Activated B cell treated with CpG ODN at 0.5 μM for 24 hours (primary cell): ENCODE measurements at places on chromosomes 4 and X.
A peak's percentile ranks its signal among the peaks of the same experiment; 100 is the strongest.

- DNase-seq = no peak
Observed at GRCh38 chr4:108146819-108147218, 21.9 kb downstream of the LEF1 start.

DNA sequence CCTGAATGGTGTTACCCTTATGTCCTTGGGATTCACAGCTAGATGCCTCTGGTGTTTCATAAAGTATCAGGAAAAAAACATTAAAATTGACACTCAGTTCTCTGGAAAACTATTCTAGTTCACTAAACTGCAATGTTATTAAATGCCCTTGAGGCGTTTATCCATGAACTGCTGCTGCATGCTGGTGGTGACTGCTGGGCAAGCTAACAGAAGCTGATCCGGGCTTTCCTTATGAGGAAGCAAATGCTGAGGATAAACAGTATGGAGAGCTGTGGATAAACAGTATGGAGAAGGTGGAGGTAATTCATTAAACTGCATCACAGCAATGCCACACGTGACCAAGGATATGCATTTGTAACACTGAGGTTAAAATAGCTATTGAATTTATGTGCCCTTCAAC lies 227.0 kb downstream of the NR3C2 start:
- no peak for DNase-seq

DNA sequence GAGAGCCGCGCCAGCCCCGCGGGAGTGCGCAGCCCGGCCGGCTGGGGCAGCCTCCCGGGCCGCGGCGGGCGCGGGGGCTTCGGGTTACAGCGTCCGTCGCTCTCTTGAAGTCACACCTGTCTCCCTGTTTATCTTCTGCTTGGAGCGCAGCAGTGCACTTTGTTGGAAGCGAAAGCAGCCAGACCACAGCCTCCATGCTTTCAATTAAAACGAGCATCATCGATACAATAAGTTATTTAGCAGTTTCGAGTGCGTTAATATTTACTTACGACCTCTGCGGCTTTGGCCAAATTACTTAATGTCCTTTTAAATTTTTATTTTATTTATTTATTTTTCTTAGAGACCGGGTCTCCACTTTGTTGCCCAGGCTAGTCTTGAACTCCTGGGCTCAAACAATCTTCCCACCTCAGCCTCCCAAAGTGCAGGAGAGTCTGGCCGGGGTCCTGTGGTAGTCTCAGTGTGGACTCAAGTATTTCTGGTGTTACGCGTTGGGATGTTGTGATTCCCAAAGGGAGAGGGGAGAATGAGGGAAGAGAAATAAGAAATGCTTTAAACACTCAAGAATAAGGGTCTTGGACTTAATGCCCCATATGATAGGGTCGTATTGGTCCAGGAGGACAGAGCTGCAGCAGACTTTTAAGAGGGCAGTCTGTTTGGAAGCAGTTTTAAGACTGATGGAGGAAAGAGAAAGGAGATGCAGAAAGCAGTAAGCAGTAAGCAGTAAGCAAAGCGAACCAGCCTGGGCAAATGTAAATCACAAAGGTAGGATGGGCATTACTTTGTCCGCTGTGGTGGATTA lies 504 bp upstream of the PDLIM3 start:
- no peak for DNase-seq

DNA sequence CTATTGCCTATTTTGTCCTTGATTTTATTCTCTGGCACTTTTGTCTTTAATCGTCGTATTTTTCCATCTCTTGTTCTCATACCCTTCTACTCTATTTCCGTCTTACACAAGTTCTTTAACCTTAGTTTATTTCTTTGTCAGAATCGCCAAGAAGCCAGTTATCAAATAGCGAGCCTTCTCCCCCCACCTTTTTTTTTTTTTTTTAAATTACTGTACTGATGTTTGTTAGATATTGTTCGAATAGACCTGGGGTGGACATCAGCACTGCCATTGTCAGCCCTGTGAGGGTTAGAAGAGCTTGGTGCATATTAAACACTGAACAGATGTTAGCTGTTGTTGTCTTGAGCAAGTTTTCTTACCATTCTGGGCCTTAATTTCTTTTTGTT lies 1.2 kb downstream of the SPCS3 start:
- no peak for DNase-seq

- no peak for DNase-seq
Observed at GRCh38 chr4:169305173-169305572, 34.4 kb upstream of the SH3RF1 start.

GRCh38 chr4:80201252-80202151 lies 4.2 kb downstream of the PRDM8 start:
- no peak for DNase-seq

GRCh38 chr4:57303012-57303751 lies 193.0 kb upstream of the IGFBP7 start:
- no peak for DNase-seq

DNA sequence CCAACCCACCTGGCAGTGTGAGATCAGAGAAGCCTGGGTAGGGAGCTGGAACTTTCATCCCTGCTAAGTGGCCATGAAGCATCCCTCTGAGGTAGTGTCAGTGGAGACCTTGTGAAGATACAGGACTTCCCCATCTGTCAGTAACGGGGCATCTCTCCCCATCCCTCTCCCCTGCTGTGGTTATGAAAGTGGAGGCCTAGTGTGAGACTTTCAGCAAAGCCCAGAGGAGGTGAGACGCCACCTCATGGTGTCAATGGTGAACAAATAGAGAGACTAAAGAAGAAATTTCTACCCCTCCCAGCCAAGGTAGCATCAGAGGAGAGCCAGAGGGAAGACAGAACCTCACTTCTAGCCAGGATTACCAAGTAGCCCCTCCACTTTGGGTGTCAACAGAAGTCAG lies 150.2 kb downstream of the VEGFC start:
- no peak for DNase-seq

- no peak for DNase-seq
Observed at GRCh38 chrX:119189115-119189514, 47.0 kb upstream of the PGRMC1 start.

DNA sequence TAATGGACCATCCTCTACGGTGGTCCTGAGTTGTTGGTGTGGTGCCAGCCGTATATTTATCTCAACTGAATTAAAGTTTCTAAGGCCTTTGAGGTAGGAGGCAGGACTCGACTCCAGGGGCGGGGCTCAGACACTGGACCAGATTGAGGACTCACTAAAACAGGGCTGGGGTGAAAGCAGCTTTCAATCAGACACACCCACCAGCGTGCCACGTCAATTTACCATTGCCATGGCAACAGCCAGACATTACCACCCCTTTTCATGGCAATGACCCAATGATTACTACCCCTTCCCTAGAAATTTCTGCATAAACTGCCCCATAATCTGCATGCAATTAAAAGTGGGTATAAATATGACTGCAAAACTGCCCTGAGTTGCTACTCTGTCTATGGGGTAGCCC lies 6.7 kb upstream of the TLR1 start:
- DNase-seq = no peak

- DNase-seq = no peak
Observed at GRCh38 chrX:10176121-10177003, 19.6 kb downstream of the CLCN4 start.

DNA sequence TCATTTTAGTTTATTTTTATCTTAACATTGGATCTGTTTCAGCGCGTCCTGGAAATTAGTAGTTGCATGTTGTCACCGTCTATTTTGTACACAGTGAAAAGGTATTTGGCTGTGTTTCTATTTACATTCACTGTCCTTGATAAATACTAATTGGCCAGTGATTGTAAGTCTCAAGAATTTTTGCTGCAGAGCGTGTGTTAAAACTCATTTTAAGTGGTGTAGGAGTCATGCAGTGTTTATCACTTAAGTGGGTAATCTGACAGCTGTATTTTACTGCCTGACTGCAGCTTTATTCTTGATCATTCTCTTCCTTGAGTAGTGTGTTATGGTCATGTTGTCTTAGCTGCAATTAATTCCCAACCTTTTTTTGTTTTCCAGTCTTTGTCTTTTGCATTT lies 9.8 kb downstream of the GUCY1A1 start:
- DNase-seq = no peak

- no peak for DNase-seq
Observed at GRCh38 chrX:109600237-109600651, 24.7 kb downstream of the KCNE5 start.

DNA sequence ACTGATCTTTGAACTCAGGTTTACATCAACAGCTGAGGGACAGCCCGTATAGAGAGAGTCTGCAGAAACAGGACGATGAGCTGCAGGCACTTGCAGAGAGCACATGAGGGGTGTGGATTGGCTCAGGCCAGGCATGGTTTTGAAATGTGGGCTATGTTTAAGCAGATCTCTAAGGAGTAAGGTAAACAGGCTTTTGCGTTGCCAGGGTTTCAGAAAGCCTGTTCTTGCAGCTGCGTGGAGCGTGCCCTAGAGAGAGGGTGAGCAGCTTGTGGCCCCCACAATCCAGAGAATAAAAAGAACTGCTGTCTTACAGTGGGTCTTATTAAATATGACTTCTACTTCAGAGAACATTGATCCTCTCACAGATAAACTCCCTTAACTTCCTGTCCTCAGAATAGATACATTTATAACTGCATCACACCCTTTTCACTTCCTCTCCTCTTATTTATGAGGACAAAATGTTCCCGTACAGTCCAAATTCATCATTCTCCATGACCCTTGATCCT lies 64.1 kb downstream of the TMA16 start:
- DNase-seq = peak; percentile 33

DNA sequence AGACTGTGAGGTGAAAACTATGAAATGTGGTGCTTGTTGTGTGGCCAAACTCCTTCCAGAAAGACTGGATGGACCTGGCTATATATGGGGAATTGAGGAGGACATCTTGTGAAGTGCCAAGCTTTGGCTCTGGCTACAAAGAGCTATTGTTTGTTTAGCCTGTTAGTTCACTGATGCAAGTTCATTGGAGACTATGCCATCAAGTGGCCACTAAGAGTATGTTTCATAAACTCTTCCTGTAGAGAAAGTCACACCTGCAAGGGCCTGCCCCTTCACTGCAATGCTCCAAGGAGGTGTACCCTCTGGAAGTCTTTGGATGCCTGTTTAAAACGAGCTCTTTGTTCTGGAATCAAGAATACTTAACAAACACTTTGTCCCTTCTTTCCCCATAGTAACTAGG lies 382.0 kb downstream of the GABRG1 start:
- DNase-seq = no peak

DNA sequence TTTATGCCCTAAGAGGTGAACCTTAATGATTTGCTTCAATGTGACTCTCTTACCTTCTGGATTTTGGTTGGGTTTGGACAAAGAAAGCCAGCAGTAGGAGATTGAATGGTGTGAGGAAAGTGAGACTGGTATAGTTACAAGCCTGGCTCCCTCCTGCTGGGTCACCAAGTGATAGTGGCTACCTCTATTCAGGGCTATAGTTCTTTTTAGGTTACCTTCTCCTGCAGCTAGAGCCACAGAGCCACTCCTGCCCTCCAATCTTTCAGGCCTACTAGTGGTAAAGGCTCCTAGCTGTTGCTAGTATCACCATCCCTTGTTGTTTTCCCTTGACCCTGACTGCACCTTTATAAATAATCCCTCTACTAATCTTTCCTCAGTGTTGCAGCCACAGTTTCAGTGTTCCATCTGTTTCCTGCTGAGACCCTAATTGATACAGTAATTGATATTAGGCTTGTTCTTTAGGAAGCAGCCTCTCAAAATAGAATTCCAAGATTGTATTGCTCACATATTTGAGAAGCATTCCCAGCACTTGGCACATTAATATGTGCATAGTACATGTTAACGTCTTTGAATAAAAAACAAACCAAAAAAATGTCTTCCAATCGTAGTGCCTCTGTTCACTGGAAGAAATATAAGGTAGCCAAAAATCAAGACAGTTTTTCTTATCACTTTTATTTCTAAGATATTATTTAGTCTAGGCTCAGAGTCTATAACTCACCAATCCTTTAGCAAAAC lies 82.3 kb downstream of the SRPX start:
- DNase-seq = no peak

- DNase-seq = no peak
Observed at GRCh38 chr4:140930557-140930956, 174.4 kb upstream of the TBC1D9 start.

- DNase-seq = no peak
Observed at GRCh38 chr4:24433515-24434214, 150.7 kb downstream of the DHX15 start.

DNA sequence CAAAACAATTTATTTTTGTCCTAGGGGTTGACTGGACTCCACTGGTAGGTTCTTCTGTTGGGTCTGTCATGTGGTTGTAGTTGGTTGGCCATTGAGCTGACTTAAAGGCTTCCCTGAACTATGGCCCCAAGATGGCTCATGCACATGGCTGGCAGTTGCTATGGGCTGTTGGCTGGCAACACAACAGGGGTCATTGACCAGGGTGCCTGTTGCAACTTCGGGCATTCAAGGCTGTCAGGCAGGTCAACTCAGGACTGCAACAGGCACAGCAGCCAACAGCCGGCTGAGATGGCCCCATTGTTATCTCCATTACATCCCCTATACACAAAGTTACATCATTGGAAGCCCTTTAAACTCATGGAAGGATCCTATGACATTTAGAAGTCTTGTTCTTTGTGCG lies 109.7 kb upstream of the CPEB2 start:
- DNase-seq = no peak

DNA sequence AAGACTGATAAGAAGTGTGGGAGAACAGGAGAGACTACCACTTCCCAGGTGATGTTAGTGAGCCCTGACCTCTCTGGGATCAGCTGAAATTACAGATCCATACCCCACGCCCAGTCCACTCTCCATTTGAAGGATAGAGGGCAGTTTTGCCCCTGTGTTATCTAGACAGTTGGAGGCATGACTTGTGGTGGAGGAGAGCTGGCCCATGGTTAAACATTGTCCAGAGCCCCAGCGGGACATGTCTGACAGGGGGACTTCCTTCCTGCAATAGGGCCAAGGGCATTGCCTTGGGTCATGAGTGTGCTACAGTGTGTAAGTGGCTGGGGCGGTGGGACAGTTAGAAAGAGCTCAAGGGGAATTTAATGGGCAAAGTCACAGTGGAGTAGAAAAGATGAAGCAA lies 181.1 kb downstream of the MID1IP1 start:
- no peak for DNase-seq

DNA sequence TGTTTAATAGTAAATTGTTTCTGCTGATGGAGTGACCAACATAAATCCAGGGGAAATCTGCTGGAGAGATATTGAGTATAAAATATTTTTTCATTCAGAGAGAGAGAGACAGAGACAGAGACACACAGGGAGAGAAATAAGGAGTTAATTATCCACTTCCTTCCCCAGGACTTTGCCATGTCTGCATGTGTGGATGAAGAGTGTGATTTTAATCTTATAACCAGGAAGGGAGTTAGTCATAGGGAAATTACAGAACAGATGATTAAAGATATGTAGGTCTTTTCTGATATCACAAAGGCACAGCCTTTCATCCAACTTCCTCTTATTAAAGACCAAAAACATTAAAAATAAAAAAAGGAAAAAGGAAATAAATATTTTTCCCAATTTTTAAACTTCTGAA lies 526.3 kb downstream of the SPRY1 start:
- DNase-seq = no peak

GRCh38 chrX:15570145-15570544 lies 30.6 kb downstream of the ACE2 start:
- DNase-seq = no peak

DNA sequence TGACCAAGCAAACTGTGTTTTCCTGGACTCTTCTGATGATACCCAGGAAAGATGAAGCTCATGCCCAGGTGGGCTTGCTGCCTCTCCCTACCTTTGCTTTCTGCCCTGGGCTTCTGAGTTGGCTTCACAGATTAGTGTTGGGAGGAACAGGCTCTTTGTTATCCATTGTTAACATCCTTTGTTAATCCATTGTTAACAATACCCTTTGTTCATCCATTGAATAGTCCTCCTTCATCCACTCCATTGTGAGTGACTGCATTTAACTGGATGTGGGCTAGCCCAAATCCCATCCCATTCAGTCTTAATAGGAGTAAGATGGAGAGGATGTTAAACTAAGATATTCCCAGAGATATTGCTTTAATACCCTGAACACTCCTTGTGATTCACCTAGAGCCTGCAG lies 199.0 kb upstream of the LNX1 start:
- no peak for DNase-seq
